HS-27A (cell line): ENCODE measurements at places on chromosomes 16 and 17.

DNA sequence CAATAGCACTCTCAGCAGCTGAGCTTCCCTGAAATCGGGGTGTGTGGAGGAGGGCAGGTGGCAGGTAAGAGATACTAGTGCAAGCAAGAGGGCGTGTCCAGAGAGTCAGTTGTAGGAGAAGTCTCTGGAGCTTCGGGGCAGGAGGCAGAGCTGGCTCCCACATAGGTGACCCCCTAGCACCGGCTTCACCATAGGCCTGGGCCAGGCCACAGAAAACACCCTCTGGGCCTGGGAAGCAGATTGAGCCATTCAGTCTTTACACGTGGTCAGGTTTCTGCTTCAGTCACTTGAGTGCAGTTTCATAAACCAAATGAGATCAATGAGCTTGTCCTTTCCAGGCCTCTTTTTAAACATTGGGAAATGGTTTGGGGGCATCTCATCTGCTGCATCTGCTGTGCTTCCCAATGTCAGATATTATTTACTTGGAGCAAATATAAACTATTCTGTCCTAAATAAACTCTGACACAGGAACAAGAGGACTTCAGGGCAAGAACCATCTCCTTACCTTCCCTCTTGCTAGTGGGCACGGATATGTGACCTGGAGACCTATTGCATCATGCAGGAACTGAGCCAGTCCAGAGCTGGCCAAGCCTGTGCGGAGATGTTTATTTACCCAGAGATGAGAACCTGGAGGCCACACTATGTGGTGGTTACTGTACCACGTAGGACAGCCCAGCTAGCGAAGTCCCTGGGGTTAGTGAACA, 16.1 kb downstream of the CCR7 start:
- DNase-seq: peak; percentile 34

DNA sequence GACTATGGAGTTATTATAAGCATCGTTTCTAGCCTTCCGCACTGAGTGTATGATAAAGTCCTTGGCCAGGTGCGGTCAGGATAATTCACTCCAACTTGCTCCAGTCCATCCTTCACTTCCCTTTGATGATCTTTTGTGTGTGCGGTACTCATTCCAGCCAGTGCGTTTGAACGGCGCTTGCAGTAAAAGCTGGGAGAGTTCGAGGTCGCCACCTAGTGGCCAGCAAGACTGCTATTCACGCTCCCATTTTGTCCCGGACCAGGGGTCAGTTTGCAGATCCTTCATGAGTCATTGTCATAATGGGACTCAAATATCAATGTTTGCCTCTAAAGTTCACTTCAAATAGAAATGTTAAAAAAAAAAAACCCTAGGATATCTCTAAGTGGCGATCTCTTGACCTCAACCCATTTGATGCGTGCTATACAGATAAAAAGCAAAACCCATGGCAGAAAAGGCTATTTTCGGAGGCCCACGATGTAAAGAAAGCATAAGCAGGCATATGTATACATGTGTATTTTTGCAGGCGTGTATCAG, 417.1 kb downstream of the TMEM114 start:
- no peak for DNase-seq

GRCh38 chr17:59839651-59840328, 53.0 kb downstream of the TUBD1 start:
- DNase-seq: no peak

GRCh38 chr17:6448473-6448872, 4.2 kb downstream of the PIMREG start:
- no peak for DNase-seq

DNA sequence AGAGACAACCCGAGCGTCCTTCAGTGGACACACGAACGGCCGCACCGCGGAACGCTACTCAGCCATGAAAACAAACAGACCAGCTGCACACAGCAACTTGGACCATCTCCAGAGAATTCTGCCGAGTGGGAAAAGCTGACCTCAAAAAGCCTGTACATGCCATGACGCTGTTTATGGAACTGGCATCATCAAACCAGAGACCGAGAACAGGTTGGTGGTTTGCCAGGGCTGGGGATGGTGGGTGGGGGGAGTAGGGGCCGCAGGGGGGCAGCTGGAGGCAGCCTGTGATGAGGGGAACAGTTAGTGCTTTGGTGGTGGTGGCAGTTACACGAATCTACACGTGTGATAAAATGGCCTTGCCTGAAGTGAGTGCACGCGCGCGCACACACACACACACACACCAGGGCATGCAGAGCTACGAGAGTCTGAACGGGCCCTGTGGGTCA, 169.8 kb downstream of the LAT start:
- no peak for DNase-seq

DNA sequence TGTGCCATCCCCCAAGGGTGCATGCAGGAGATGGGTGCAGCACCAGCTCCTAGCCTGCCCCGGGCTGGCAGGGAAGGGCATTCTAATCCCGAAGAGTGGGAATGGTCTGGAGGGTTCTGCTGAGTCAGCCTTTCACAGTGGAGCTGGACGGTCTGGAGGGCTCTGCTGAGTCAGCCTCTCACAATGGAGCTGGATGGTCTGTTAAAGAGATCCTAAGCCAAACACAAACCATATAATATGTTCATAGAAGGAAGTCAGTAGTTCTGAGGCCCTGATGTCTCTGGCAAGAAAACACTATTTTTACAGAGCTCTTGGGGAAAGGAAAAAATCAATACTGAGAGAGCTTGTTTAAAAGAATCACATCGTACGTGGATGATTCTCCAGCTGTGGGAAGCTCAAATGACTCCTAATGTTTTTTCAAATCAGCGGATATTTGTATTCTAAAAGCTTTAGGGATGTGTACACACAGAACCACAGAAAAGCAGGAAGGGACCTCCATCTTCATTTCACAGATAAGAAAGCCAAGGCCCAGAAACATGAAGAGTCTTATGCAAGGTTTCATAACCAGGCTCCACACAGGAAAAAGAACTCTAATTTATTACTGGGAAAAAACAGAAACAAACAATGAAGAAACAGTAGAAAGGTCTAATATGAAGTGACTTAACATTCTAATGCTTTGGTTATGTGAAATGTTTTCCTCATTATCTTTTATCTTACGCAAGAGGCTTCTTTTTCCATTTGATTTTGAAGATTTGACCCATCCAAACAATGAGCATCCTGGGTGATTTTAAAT, 176.3 kb downstream of the VPS53 start:
- no peak for DNase-seq

- no peak for DNase-seq
Observed at GRCh38 chr17:18944646-18945045, 7.3 kb upstream of the SLC5A10 start.

GRCh38 chr17:20852239-20852989, 190.4 kb downstream of the USP22 start:
- no peak for DNase-seq

DNA sequence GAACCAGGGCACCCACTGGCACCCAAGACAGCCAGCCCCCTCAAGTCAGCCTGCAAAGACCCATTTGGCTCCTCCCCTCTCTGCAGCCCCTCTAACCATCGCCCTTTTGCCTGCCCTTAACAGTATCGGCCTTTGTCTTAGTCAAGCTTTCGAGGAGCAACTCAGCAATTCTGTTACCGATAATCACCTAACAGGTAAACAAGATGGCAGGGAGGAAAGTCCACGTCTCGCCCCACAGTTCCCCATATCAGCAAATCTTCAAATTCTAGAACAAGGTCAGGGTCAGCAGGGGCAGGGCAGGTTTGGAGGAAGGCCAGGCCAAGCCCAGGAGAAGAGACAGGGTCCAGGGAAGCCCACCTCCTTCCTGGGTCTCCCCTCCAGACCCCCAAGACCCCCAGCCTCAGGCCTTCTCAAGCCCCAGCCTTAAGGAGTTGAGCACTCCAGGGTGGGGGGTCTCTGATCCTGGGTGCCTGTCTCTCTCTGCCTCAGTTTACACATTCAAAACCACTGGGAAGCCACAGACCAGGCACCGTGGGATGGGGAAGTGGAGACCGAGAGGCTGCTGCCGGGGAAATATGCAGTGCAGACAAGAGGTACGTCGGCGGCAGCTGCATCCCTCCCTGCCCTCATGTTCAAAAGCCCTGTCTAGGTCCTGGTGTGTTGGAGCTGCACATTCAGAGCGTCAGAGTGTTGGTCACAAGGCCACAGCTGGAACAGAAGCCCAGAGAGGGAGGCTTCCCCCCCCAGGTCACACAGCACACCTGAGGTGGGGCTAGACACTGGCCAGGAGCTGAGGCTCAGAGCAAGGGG, 3.9 kb upstream of the OSGIN1 start:
- no peak for DNase-seq

DNA sequence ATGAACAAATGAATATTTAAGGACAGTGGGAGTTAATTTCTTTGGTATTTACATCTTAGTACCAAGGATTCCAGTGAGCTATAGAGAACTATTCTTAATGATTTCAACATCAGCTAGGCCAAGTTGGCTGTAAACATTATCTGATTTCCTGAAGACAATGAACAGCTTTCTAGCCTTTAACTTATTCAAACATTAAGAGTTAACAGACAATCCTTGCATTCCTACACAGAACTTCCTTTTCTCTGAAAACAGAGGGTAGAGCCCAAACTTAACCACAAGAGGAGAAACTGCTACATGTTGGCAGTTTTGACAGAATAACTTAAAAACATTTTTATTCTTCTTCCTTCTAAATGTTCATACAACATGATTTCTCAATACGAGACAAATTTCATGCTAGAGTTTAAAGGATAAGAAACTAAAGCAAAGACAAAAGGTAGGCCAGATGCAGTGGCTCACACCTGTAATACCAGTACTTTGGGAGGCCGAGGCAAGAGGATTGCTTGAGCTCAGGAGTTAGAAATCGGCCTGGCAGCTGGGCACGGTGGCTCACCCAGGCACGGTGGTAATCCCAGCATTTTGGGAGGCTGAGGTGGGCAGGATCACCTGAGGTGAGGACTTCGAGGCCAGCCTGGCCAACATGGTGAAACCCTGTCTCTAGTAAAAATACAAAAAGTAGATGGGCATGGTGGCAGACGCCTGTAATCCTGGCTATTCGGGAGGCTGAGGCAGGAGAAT, 4.4 kb downstream of the CRLF3 start:
- DNase-seq: no peak

GRCh38 chr17:59001158-59001814, 105.4 kb downstream of the TRIM37 start:
- peak; percentile 40 for DNase-seq

DNA sequence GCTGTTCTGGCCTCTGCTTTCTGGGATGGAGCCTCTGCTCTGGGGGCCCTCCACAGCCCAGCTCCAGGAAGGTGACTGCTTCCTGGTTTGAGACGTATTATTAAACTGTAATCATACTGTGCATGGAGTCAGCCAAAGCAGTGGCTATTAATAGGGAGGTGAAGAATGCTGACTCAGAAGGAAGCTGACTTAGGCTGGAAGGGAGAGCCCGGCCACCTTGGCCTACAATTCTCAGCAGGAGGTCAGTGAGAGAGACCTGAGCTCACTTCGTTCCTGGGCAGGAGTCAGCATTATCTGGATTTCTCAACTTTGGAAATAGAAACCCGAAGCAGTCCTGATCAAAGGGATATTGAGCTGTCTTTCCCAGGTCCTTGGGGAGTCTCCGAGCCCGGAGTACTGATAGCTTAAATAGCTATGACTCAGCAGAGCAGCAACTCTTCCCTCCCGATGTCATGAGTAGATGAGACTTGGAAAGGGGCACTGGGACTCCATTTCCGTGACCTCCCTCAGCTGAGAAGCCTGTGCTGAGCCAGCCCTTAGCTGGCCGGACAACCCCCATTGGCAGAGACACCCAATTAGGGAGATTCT, 91.8 kb downstream of the YPEL2 start:
- DNase-seq: peak; percentile 61

DNA sequence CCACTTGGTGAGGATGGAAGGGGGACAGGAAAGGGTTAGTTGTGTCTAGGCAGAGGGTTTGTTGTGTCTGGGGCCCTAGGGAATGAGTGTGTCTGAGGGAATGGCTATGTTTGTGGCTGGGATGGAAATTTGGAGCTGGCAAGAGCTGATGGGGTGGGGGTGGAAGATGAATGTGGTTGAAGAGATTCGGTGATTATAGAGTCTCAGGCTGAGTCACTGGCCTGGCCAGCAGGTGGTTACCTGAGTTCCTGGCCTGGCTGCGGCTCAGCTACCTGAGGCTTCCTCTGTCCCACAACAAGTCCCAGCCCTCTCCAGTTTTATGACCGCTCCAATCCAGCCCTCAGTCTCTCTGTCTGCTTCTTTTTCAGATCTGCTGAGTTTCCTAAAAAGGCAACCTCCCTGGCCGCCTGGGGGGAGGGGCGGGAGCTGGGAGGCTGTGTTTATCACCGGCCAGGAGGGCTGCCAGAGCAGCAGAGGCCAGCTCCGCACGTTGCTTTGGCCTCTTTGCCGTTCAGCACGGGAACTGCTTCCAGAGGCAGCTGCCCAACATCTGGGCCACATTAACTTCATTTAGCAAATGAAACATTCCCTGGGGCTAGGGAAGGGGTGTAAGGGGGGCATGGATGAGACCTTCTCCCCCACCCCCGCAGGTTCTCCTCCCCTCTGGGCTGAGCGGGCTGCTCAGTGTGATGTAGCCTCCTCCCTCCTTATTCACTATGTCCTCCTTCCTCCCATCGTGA, 21.8 kb downstream of the ITGB3 start:
- DNase-seq: no peak

DNA sequence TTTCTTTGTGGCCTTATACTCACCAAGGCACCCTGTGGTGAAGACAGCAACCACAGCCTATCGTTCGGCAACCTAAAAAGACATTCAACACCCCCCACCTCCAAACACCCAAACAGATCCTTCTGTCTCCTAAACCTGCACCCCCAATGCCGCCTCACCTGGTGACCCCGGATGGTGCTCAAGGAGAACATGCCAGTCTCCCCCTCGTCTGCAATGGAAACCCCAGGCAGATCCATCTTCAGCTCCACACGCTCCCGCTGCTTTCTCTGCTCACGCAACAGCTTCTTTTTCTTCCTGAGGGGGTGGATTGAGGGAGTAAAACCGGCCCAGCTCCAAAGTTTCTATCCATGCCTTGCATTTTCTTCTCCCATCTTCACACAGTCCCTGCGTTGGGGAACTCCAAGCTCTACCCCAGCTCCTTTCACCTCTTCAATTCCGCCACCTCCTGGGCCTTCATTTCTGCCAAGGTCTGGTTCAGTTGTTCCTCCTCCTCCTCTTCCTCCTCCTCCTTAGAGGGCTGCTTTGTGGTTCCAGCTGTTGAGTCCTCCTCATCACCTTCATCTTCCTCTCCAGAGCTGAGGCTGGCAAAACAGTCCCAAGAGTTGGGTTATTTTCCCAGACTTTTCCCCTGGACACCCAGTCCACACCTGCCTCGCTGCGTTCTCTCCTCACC, 3.4 kb upstream of the PSMC5 start:
- DNase-seq: no peak

GRCh38 chr16:27353853-27354252, 40.1 kb downstream of the IL4R start:
- DNase-seq: no peak

- no peak for DNase-seq
Observed at GRCh38 chr17:29645515-29646051, 22.9 kb upstream of the CORO6 start.

- no peak for DNase-seq
Observed at GRCh38 chr16:24729951-24730815, 732 bp downstream of the TNRC6A start.
